Amniotic epithelial cell (primary cell): ENCODE measurements at places on chromosomes 4 and X.

DNA sequence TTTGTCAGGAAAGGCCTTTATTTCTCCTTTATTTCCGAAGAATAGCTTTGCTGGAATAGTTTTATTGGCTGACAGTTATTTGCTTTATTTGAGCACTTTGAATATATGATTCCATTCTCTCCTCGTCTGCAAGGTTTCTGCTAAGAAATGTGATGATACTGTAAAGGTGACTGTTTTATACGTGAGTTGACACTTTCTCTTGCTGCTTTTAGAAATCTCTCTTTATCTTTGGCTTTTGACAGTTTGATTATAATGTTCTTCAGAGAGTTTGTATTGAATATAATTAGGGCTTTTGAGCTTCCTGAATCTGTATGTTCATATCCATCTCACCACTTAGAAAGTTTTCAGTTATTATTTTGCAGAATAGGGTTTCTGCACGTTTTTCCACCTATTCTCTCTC, 1003.7 kb upstream of the SLIT2 start:
- no peak for DNase-seq

DNA sequence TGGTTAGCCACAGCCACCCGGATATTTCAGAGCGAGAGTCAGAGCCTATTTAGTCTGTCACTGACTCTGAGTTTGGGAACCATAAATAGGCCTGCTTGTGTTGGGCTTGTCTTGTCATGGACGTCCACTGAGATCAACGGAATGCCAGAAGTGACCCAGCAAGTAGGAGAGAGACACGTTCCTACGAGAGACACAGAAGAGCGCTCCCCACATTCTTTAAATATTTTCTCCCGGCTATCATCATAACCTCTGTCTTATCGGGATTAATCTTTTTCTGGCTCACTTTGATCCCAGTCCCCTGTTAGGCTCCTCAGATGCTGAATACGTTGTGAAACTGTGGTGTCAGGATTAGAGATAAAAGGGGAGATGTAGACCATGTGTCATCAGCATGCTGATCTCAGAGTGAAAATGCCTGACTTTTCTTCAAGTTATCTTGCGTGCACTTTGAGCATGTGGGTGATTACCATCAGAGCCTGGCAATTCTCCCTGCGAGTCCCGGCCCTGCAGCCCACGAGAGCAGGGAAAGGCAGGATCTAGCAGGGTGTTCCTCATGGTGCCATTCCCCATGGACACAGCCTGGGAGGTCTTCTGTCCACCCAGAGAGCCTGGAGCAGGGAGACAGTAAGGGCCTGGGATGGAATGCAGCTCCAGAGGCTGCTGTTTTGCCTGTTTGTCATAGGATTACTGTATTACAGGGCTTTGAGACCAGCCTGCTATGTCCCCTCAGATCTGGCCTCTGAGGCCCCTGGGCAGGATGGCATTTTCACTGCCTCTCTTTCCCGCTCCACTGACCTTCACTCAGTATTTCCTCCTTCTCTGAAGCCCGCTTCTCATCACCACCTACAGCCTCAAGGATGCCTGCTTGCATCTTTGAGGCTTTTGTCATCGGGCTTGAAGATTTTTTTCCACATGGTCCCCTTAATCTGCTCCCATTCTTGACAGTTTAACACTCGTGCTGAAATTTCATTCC, 2.8 kb upstream of the TENM3 start:
- DNase-seq, result peak; percentile 97

DNA sequence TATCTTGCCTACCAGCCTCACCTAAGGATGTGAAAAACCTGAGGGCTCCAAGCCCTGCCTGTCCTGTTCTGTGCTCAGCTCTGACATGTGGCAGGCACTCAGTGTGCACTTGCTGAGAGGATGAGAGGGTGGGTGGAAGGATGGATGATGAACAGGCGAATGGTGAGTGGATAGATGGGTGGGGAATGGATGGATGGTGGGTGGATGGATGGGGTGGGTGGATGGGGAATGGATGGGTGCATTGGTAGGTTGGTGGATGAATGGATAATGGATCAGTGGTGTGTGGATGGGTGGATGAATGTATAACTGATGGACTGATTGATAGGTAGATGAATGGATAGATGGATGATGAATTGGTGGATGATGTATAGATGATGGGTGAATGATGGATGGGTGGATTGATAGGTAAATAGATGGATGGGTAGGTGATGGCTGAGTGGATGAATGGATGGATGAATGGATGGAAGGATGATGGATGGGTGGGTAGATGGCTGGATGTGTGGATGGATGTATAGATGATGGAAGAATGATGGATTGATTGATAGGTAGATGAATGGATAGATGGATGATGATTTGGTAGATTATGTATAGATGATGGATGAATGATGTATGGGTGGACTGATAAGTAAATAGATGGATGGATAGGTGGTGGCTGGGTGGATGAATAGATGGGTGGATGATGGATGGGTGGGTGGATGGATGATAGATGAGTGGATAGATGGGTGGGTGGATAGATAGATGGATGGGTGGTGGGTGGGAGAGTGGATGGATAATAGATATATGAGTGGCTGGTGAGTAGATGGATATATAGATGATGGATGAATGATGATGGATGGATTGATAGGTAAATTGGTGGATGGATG, 69.3 kb upstream of the NKX1-1 start:
- no peak for DNase-seq

DNA sequence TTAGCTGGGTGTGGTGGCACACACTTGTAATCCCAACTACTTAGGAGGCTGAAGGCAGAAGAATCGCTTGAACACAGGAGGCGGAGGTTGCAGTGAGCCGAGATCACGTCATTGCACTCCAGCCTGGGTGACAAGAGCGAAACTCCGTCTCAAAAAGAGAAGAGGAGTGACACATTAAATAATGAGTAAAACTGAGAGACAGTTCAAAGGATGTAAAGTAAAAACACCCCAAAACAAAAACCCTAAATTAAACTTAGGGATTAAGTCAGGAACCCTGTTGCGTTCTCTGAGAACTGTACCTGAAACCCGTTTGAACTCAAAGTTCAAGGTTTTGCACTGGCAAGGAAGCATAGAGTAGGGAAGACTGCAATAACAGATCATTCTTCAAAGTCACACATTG, 141.7 kb downstream of the BRWD3 start:
- DNase-seq, result no peak

DNA sequence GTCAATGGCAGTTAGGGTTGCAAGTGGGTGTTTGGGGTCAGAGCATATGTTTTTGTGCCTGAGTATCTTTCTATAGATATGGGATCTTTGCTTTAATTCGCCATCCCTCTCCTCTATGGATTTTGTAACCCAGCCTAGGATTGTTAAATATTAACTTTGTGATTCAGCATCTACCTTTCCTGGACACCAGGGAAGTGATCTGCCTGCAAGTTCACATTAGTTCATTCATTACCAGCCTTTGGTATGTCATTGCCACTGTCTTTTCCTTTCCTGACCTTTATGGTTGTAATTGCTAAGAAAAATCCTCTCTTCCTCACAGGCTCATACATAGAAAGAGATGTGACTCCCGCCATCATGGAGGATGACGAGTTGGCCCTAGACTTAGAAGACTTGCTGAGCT, 73.8 kb downstream of the KIT start:
- no peak for DNase-seq

GRCh38 chr4:18209448-18209847, 187.9 kb upstream of the LCORL start:
- DNase-seq, result no peak

DNA sequence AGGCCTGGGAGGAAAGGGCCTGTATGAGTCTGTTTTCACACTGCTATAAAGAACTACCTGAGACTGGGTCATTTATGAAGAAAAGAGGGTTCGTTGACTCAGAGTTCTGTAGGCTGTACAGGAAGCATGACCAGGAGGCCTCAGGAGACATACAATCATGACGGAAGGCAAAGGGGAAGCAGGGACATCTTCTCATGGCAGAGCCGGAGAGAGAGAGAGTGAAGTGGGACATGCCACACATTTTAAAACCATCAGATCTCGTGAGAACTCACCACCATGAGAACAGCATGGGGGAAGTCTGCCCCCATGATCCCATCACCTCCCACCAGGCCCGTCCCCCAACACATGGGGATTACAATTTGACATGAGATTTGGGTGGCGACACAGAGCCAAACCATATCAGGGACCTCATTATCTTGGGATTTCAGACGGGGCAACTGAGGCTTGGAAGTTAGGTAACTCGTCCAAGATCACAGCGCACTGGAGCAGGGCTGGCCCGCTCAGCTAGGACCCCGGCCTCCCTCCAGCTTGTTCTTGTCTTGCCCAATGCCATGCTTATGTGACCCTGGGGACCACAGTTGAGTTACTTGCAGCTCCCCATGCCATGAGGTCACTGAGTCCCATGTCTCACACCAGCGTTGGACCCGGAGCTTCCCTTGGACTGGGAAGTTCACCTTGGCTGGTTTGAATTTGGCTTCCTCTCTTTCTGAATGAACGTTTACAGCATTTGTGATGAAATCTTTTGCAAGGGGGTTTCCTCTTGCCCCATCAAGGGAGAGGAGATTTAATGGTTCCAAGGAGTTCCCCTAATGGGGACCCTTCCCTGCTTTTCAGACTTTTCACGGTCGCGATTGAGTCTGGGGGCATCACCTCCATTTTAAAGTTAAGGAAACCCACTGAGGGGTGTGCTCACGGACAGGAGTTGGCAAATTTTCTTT, 18.1 kb downstream of the HTRA3 start:
- DNase-seq, result no peak

GRCh38 chr4:159360549-159360948, 257.7 kb downstream of the RAPGEF2 start:
- peak; percentile 89 for DNase-seq

GRCh38 chrX:132837126-132837525, 121.3 kb downstream of the HS6ST2 start:
- DNase-seq, result peak; percentile 84

DNA sequence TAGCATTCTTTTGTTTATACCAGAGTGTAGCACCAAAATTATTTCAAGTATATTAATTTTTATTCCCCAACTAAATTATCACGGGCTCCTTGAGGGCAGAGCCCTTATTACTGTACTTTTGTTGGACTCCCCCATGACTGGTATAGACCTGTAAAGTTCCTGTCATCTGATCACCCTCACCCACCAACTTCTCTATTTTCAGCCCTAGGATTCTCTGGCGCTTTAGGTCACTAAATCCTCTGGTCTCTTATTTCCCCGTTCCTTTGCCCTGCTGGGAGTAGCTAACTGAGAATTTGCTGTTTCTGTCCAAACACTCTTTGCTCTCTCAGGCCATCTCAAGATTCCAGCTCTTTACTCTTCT, 3.2 kb upstream of the XKRX start:
- no peak for DNase-seq

DNA sequence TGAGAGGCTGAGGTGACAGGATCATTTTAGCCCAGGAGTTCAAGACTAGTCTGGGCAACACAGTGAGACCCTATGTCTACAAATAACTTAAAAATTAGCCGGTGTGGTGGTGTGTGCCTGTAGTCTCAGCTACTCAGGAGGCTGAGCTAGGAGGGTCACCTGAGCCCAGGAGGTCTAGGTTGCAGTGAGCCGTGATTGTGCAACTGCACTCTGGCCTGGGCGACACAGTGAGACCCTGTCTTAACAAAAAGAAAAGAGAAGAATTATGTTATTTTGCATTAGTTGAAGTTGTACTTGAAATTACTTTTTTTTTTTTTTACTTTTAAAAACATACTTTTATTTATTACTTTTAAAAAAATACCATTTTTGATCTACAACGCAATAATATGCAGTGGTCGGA, 21.8 kb upstream of the TADA2B start:
- DNase-seq, result no peak

- DNase-seq, result no peak
These were observed 131.0 kb downstream of the ATXN3L start for GRCh38 chrX:13188731-13189309.

DNA sequence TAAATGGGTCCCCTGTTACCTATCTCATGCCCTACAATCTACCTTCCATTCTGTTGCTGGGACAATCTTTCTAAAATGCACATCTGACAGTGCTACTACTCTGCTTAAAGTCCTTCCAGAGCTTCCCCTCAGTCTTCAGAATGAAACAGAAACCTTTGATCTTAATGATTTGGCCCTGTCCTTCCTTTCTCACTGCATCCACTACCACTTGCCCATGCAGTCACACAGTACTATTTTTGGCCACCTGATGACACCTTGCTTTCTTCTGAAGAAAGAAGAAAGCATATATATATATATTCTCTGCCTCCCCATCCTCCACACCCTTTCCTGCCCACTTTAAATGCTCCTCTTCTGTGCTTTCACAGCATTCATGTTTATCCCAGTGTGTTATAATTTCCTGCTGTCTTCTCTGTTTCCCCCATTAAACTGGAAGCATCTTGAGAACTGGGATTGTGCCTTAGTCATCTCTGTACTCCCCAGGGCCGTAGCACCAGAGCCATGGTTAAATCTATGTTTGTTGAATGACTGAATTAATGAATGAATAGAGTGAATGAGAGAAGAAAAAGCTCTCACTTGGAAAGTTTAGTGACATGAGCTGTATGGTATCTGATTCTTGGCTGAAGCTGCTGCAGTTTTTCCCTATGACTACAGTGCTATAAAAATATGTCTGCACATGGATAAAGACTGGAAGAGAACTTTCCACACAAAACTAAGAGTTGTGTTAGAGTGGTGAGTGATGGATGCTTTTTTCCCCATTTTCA, 56.2 kb downstream of the RTL9 start:
- peak; percentile 48 for DNase-seq

- DNase-seq, result no peak
These were observed 30.5 kb upstream of the TTC29 start for GRCh38 chr4:146976145-146976544.

DNA sequence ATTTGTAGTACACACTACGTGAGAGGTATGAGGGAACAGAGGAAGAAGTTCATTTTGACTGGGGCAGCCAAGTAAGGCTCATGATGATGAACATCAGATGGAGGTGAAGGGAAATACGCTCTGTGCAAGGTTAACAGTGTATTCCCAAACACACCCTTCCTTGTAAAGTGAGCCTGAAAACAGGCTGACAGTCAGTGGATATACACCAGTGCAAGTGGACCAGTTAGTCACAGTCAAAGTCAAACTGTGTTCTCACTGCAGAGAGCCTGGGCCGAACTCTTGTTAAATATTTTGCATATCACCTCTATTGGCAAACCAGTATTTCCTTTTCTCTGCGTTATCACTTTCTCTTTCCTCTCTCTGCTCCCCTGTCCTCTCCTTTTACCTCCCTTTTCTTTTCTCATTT, 23.4 kb upstream of the RHOH start:
- no peak for DNase-seq

- DNase-seq, result no peak
These were observed 68.9 kb upstream of the NDP start for GRCh38 chrX:44042116-44042515.

DNA sequence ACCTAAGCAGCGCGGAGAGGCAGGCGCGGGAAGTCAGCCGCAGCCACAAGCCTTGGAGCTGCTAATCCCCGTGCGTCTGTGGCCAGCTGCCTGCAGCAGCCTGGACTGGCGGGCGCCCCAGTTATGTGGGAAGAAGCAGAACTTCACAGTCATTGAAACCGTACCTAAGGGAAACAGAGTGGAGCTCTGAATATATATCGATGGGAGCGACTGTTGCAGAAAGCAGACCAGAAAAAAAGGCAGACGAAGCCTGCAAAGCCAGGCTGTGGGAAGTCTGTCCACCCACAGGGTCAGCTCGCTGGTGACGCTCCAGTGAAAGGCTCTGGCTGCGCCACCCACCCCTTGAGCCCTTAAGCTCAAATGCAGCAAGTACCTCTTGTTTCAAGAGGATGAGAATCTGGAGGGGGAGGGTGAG, 24.7 kb downstream of the KCNE5 start:
- DNase-seq, result peak; percentile 24
